ENCODE measurements at places on chromosomes 7 and 10.

DNA sequence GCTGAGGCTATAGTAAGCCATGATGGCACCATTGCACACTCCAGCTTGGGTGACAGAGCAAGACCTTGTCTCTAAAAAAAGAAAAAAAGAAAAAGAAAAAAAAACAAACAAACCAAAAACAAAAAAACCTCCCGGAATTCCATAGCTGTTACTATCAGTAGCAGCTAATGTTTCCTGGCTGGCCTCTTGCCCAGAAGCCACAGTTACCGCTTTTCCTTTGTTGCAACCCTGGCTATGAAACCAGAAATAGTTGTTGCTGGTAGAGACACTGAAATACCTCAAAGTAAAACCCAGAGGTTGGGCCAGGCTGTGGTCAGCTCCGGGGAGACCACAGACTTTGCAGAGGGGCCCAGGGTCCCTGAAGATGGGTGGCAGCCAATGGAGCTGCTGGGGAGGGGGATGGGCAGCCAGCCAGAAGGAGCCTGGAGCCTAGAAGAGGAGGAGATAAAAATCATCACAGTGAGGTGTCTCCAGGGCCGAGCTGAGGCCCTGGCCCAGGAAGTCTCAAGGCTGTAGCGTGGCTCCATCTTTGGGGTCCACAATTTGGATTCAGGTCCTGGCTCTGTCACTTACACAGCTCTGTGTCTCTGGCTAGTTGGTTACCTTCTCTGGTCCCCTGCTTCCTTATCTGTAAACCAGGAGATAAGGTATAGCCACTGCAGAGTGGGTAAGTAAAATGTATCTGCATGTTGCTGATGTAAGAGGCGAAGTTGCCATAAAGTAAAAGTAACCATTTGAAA lies 3.4 kb upstream of the CHST12 start:
- peak; percentile 48 for DNase-seq

GRCh38 chr7:153457746-153458145 lies 594.5 kb upstream of the DPP6 start:
- no peak for DNase-seq

GRCh38 chr7:104973227-104973626 lies 40.8 kb upstream of the KMT2E start:
- DNase-seq: no peak

DNA sequence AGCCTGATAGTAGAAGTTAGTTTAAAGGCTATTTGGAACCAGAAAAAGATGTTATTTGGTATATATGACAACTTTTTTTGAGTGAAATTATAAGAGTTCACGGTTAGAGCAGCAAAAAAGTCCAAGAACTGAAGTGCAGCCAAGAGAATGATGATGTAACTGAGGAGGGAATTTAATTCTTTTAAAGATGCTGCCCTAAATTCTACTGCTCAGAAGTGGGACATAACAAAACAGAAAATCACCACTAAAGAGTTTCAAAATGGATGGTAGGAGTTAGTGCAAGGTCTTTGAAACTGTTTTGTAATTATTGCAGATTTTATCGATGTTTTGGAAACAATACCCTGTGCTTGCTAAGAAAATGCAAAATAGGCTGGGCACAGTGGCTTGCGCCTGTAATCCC lies 6.5 kb downstream of the SAMD8 start:
- no peak for DNase-seq

- no peak for DNase-seq
Measured at GRCh38 chr7:32869716-32870115, 21.8 kb downstream of the KBTBD2 start.

DNA sequence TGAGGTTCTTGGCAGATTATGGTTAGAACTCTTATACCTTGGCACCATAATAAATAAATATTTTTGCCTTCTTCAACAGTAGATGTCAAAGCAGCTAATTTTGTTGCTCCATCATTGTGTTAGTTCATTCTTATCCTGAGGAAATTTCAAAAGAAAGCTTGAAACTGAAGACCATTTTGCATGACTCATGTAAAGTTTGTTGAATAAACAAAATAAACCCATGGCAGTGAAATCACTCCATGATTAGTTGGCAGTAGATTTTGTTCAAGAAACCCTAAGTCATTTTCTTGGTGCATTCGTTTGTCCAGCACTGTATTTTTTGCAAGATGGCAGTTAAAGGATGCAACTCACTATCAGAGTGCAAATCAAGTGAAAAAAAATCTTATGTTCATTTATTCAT lies 91.6 kb downstream of the HECW1 start:
- no peak for DNase-seq

GRCh38 chr7:113200281-113200680 lies 81.9 kb upstream of the SMIM30 start:
- no peak for DNase-seq

- DNase-seq: no peak
Measured at GRCh38 chr7:138749960-138750359, 47.8 kb upstream of the TMEM213 start.

GRCh38 chr10:11276449-11276990 lies 258.8 kb downstream of the CELF2 start:
- DNase-seq: no peak

GRCh38 chr10:32163071-32163761 lies 107.0 kb upstream of the KIF5B start:
- DNase-seq: no peak

GRCh38 chr10:75655791-75656451 lies 224.5 kb downstream of the LRMDA start:
- DNase-seq: no peak

DNA sequence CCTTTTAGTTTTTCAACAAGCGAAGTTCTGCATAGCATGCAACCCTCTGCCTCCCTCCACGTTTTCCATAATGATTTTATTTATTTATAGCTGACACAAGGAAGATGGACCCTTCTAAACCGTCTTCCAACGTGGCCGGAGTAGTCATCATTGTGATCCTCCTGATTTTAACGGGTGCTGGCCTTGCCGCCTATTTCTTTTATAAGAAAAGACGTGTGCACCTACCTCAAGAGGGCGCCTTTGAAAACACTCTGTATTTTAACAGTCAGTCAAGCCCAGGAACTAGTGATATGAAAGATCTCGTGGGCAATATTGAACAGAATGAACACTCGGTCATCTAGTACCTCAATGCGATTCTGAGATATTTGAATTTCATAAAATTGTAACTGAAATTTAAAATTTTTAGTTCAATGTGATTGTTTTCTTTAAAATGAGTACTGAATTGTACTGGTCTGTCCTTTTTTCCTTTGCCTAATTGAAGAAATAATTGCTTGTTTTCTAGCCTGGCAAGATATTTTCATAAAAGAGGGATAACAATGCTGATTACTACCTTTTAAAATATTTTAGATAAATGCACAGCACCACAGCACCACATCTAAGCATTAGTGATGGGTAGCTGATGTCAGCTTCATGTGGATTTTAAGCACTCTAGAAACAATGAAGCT lies 41.5 kb upstream of the SLC39A12 start:
- peak; percentile 16 for DNase-seq

DNA sequence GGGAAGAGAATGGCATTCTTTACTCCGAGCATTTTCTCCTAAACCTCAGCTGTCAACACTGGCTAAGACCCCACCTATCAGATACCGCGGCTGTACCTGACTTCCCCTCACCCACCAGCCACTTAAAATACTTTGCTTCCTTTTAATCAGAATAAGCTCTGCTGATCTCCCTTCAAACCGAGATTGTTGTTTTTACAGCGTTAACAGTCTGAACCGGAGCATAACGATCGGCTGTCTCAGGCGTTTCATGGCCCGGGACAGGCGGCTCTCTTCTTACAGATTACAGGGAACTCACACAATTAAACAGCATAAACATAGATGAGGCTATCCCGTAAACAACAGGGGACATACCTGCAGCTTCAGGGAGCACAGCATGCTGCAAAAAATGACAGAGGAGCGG lies 174.3 kb upstream of the RNF32 start:
- DNase-seq: no peak

DNA sequence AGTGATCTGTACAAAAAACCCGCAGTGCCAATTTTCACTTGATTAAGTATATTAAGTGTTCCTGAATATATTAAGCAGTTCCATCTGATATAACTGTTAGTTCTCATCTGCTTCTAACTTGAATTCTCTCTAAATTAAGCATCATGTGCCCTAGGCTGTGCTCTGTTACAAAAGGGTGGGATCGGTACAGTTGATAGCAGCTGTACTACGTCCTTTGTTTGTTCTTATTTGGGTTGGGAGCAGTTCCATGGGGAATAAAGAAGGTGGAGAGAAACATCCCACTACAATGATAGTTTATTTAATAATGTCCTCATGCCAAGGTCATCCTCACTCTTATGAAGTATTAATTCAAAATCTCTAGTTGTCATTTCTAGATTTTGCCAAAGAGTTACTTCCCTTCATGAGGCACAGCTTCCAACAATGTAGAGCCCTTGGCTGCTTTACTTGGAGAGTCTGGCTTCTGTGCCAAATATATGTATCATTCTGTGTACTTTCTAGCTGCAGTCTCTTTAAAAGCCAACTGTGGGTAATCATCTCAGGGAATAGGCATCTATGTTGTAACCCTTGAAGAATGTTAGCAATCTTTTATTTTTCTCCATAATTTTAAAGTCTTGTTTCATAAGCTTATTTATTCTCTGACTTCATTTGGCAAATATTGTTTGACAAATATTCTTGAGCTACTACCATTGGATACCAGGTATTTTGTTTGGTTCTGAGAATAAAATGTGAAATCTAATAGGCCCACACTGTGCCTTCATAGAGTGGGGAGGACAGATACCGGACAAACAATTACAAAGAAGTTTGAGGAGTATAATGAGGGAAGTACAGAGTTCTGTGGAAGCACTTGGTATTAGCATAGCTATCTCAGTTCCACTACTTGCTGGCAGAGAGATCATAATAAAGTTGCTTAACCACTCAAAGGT lies 22.4 kb upstream of the AHR start:
- no peak for DNase-seq

DNA sequence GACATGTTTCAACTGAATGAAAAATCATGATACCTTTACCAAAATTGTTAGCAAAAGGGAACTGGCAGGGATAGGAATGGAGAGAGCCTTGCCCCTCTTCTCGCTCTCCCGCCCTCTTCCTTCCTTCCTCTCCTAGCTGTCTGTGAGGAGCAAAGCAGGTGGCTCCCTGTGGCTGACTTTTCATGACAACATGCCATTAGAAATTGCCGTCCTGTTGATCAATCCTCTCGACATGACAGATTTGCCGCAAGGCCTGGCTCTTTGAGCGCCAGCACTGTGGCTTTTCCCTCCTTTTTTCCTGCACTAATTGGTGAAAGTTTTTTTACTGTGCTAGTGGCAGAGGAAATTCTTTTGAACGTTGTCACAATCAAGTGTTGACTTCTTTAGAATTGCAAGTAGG lies 171.1 kb downstream of the TCF7L2 start:
- DNase-seq: no peak

GRCh38 chr10:131072651-131073468 lies 238.7 kb downstream of the TCERG1L start:
- no peak for DNase-seq

- no peak for DNase-seq
Measured at GRCh38 chr7:50577569-50577968, 12.4 kb upstream of the DDC start.

DNA sequence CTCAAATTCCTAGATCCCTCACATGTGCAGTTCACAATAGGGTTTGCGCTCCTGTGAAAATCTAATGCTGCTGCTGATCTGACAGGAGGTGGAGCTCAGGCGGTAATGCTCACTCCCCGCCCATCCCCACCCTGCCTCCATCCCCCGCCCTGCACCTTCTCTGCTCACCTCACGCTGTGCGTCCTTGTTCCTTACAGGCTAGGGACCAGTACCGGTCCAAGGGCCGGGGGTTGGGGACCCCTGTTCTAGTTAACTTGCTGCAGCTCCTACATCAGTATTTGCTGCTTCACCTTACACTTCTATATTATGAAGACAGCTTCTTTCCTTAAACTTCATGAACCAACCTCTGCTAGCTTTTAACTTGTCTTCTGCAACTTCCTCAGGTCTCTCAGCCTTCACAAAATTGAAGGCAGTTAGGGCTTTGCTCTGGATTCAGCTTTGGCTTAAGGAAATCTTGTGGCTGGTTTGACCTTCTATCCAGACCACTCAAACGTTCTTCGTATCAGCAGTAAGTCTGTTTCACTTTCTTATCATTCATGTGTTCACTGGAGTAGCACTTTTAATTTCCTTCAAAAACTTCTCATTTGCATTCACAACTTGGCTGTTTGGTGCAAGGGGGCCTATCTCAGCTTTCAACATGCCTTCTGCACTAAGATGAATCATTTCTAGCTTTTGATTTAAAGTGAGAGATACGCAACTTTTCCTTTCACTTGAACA lies 1.7 kb upstream of the TNKS2 start:
- no peak for DNase-seq

DNA sequence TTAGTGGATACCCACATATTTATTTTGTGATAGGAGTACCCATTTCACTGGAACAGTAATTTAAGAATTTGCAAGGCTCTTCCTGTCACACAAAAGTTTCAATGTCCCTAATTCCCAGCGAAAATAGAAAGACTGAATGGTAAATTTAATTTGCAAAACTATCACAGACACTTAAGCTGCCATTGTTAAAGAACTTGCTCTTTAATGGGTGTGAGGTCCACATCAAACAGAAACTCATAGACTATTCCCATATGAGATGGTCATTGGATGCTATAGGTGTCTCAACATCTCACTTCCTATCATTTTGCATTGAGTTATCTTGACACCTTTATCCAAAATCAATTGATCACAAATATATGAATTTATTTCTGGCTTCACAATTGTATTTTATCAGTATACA lies 415.9 kb downstream of the GPAM start:
- DNase-seq: no peak

GRCh38 chr7:64373017-64373416 lies 59.3 kb downstream of the ZNF736 start:
- DNase-seq: no peak

GRCh38 chr7:115662120-115662519 lies 368.4 kb downstream of the TFEC start:
- DNase-seq: no peak

DNA sequence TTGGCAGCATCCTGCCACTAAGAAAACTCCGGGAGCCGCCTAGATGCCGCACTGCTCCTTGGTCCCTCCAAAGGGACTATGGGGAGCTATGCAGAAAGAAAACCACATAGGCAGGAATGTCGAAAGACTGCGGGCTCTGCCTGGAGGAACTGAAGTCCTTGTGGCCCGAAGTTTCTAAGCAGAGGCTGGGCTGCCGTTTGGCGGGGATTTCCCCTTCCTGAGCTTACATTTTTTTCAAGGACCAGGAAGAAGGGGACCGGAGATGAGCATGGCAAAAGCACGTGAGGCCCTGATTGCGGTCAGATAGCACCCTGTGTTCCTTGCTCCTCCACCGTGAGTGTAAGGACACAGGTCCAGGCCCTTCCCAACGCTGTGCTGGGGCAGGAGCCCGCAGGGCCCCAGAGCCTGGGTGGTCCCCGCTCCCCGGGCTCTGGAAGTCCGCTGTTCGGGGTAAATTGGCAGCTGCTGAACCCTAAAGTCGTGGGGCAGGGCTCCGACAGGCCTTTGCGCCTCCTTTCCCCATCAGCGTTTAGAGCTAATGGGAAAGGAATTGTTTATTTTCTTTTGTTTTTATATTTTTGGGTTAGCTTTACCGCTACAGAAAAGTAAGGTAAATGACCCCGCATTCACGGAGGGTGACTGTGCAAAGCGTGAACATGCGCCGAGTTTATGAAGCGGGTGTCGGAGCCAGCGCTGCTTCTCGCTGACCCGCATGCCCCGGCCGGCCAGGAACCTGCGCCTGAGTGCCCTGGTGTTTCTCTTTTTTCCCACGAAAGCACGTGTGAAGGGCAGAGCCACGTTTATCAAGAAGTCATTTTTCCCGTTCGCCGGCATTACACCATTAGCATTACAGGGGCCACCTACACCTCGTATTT lies 356.5 kb upstream of the ZNF32 start:
- DNase-seq: no peak

Data from right renal pelvis (tissue), 4 donors.